Thymus (tissue), 14 donors: ENCODE measurements at places on chromosomes 5 and 9. TPM values are rescaled to one million over a fixed set of nuclear protein-coding genes. Genes with fewer than 3 reads are reported as not detected.

DNA sequence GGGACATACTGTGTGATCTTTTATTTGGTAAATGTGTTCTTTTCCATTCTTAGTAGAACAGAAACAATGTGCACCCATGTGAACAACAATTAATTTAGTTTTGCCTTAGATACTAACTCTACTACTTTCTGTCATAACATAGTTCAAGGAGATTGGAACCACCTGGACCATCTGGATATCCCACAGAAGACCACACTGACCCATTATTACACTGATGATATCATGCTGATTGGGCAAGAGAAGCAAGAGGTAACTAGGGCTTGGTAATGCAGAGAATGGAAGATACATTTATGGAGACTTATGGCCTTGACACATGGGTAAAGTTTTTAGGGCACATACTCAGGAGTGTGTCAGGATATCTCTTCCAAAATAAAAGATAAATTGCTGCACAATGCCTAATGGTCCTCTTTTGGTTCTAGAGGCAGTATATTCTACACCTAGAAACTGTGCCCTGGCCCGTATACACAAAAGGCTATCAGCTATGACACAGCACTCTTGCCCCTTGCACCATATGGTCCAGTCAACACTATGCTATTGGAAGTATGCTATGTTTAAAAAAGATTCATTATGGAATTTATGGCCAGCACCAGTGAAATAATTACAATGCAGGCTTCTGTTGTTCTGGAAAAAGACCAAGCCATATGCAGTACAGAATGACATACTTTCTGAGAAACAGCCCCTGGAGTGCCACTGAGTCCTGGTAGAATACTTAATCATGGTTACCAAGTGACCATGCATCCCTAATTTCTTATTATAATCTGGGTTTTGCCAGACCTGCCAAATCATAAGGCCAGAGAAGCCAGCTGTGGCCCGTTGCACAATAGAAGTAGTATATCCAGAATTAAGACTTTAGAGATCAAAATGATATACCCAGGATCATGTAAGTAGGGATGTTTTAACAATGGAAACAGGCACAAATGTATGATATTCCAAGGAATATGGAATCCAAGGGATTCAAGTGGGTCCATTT lies 41.6 kb upstream of the MROH2B start:
- no peak for DNase-seq

DNA sequence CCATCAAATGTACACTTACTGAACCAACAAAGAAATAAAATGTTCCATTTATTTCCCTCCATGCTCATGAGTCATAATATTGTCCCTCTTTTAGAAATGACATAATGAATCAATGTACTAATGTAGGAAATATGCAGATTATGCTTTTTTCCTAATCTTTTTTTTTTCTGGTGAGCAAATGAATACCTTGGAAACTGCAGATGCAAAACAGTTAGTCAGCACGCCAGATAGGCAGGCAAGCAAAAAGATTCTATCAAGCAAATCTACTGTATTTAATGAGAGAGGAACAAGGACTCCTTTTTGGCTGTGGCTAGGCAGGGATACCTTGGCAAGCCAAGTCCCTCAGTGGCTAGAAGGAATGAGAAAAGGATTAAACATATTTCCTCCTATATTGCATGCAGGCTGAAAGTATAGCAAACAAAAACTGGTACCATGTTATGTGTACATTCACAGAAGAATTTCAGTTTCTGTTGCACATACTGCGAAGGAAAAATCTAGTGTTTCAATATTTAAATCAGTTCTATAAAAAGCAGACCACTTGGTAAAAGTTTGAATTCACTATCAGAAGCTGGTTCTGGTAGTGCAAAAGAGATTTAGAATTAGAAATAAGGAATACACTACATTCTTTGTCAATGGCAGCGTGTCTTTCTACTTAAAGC lies 605.4 kb downstream of the TLE1 start:
- no peak for DNase-seq

GRCh38 chr5:168179192-168179593 lies 112.3 kb upstream of the WWC1 start:
- DNase-seq, result no peak

- DNase-seq, result no peak
Observed at GRCh38 chr9:2317591-2317990, 302.4 kb downstream of the SMARCA2 start.

GRCh38 chr5:99605904-99606303 lies 677.1 kb upstream of the CHD1 start:
- no peak for DNase-seq

DNA sequence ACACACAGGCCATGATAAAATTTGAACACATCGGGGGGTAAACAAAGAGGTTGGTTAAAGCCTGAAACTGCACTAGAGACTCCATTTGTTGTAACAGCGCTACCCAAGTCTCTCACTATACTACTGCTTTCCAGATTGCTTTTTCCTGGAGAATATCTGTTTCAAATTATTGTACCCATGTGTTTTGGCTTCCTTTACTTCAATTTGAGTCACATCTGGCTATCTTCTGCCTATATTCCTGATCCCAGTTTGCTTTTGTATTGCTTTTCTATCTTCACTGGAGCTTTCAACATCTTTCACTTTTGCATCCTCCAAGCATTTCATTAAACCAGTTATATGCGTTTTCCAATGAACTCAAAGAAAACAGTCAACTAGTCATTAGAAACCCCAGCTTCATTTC lies 404.7 kb downstream of the MLLT3 start:
- no peak for DNase-seq

DNA sequence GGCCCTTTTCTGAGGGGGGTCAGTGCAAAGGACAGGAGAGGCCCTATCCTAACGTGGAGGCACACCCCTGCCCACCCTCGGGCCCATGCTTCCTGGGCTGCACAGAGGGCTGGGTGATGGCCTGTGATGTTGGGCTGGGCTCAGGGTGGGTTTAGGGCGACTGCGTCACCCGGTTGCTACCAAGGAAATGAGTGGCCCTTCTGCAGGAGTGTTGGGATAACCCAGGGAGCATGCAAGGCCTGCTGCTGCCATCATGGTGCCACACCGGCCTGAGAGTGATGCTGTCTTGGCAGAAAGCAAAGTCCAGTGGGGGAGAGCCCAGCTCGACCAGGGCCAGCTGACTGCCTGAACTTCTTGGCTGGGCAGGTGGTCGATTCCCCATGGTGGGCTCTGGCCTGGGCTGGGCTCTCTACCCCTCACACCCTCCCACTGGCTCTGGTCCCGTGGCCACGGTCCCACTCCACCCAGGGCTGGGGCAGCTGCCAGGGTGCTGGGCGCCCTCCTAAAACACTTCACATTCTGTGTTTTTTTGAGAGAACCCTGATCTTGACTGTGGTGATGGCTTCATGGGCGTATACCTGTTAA lies 21.5 kb upstream of the MRNIP start:
- no peak for DNase-seq

- peak; percentile 57 for DNase-seq
Observed at GRCh38 chr9:112361601-112362000, 18.3 kb upstream of the HSDL2 start.

- DNase-seq, result no peak
Observed at GRCh38 chr5:45862763-45863162, 166.6 kb upstream of the HCN1 start.

GRCh38 chr9:81782313-81782995 lies 93.1 kb upstream of the TLE1 start:
- no peak for DNase-seq

DNA sequence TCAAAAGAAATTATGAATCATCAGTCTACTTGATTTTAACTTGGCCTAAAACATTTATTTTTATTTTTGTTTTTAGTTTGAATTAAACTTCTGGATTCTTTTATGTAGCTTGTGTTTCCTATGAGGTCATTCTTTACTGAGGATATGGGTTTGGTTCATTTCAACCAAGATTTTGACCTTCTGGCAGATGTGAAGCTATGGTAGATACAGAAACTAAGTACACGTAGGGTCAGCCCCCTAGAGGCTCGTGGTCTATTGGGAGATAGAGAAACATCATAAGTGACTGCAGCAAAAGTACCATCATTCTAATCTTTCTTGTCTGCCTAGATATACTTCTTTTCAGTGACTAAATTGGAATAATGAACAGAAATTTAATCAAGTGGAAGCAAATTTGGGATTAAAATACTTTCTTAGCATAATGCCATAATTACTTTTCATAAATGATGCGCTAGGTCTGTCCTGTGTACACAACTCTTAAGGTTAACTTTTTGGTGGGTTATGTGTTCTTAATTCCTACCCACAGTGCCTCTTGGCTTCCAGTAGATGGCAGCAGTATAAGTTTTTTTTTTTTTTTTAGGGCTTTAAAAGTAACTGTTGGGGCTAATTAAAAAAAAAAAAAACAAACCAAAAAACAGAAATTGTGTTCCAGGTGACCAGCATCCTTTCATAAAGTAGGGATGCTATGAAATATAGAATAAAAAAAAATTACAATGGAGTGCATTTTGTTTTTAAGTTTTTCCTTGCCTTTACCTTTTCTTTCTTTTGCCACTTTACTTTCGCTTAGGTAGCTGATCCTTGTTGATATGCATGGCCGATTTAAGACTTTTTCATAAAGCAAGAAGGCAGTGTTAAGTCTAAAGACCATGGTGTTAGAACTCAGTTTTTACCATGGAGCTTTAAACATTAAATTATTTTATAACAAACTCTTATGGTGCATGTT lies 49.9 kb downstream of the LRRTM2 start:
- DNase-seq, result no peak

DNA sequence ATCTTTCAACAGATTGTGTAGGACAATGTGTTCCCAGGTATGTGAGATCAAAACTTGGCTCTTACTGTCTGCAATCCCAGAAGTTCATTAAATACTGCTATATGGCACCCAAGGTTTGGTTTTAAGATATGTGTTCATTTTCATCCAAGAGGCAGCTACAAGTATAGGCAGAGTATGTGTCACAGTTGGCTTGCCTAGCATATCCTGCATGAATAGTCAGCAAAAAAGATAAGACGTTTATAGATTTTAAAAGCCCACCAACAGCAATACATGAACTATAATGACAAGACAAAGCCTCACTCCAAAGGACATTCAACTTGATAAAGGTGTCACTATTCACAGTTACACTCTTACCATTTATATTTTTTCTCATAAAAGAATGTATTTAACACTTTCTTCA lies 99.1 kb downstream of the BNC2 start:
- no peak for DNase-seq

GRCh38 chr9:101569741-101570501 lies 24.8 kb downstream of the PPP3R2 start:
- peak; percentile 60 for DNase-seq

- DNase-seq, result no peak
Observed at GRCh38 chr5:68319706-68320412, 104.3 kb downstream of the PIK3R1 start.

DNA sequence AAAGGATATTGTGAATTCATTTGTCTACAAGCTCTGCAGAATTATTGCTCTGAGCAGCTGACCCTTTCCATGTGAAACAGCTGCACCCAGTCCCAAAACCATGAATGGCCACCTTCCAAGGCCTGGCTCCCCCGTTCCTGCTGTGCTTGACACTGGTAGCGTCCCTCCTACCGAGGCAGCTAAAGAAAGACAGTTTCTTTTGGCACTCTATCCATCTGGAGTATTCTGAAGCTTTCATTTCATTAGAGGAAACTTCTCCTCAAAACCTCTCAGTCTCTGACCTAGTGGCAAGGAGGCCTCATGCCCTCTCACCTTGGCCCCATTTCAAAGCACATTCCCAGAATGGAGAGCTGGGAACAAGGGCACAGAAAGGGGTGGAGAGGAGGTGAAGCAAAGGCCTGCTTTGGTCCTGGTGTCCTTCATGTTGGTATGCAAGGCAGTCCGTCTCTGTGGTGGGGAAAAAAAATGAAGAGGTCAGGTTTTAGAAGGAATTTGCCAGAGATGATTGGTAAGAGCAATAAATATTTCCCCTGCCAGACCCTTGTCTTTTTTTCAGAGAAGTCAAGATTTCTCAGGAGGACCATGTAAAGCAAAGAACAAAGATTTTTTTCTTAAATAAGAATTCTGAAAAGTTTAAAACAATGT lies 232.0 kb downstream of the RFK start:
- DNase-seq, result no peak

GRCh38 chr9:136031741-136032730 lies 63.1 kb downstream of the NACC2 start:
- DNase-seq, result no peak

DNA sequence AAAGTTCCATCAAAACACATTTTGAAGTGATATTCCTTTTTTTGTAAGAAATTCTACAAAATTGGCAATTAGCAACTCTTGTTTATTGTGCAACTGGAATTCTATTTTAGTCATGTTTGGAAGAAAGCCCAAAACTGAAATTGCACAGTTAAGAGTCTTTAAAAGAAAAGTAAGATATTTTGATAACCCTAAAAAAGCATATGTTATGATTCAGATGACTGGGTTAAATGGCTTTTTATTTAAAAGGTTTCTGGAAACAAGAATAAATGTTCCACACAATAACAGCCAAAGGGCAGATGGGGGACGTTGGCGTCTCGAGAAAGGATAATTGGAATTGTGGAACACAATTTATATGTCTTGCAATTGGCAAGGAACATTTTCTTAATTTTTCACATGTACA lies 275.2 kb downstream of the CDH9 start:
- DNase-seq, result no peak

- no peak for DNase-seq
Observed at GRCh38 chr5:140833993-140834392, at the start of gene PCDHA7. PCDHA7 (plus strand) TSS chr5:140834269; CDS start chr5:140834384, 115 bp downstream.

DNA sequence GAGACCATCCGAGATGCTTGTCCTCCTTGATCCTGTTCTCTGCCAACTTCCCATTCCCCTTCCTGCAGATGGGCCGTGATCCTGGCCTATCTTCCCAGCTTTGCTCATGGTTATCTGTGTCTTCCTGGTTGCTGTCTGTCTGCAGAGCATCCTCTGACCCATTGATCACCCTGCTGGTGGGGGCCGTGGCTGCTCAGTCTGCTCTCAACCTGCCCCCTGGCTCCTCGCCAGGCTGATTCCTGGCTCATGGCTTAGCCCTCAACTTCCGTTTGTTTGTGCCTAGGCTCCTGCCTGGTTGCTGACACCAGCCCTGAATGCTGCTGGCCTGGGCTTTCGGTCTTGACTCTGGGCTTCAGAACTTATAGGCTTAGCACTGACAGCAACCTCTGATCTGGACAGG lies 67.1 kb upstream of the SMIM15 start:
- DNase-seq, result no peak

- no peak for DNase-seq
Observed at GRCh38 chr5:161373345-161373707, 173.2 kb downstream of the GABRB2 start.

DNA sequence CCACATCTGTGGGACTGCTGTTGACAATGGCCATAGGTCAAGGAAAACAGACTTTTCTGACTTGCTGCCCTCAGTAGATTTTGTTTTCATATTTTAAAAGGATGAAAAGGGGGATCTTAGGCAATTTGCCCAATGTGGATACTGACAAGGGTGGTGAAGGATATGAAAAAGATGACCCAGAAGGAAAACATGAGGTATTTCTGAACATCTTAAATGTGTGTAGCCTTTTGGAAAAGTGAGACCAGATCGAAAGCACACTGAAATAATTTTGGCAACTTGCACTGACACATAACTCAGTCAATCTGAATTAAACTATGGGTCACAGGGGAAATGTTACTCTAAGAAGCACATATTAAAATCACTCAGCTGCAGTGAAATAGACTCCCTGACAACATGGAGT lies 1793.0 kb upstream of the ACO1 start:
- no peak for DNase-seq

GRCh38 chr5:63697811-63698210 lies 264.4 kb downstream of the HTR1A start:
- DNase-seq, result no peak

The SLCO6A1 gene
- 0.37 TPM for polyA plus RNA-seq

The DRD1 gene
- polyA plus RNA-seq, result 0.41 TPM

The NPDC1 gene
- 71.1 TPM for polyA plus RNA-seq

The GOLM1 gene
- 41.5 TPM for polyA plus RNA-seq

The TRPM3 gene
- 0.14 TPM for polyA plus RNA-seq

The TICAM2 gene
- polyA plus RNA-seq, result 3.3 TPM

The SLIT3 gene
- 9.2 TPM for polyA plus RNA-seq

The CMYA5 gene
- 7.2 TPM for polyA plus RNA-seq

The DMRTA1 gene
- polyA plus RNA-seq, result 1.0 TPM

The IRGM gene
- polyA plus RNA-seq, result 1.6 TPM

The GTF2H2 gene
- polyA plus RNA-seq, result 16.2 TPM
